ENCODE measurements at places on chromosomes 4 and X.

DNA sequence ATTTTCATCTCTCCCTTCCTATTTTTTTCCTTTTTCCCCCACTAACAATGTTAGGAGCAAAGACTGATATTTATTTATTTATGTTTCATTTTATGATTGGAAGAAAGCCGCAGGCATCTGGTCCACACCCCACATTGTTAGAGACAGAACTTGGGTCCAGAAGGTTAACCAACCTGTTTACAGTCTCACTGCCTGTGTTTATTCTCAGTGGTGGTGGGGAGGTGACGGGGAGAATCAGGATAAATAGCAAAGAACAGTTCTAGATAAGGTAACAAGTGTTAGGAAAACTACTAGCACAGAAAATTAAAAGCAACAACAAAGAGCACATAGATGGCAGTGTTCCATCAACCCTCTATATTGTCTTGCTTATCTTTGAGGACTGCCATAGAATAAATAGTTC, 301.7 kb upstream of the DIPK2B start:
- DNase-seq = no peak

DNA sequence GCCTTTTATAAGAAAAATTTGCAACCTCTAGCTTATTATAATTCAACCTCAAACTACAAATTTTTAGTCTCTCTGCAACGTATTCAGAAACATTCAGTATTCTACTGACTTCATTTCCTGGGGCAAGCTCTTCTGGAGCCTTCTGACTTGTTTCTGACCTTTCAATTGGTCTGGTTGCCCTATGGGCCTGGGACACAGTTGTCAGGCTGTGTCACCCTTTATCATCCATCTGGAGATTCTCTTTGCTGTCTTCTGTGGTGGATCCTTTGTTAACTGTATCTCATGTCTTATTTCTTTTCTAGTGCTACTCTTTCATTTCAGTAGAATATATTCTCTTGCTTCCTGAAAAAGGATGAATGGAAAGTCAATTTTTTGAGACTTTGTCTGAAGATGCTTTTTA, 55.1 kb upstream of the PGRMC2 start:
- DNase-seq = no peak

DNA sequence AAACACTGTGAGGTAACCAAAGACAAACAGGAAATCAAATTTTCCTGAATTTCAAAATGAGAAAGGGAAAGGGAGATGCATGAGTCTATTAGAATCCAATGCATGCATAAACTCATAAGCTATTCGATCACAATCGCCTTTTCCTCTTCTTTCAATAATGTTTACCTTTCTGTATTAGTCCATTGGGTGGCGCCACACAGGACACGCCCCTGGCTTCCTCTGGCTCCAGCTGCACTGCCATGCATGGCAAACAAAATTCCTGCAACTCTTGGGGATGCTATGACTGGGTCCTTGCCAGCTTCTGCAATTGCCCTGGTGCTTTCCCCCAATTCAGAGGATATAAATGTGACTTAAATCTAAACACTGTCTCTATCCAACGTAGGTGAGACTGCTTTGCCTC, 424.5 kb upstream of the PCDH7 start:
- no peak for DNase-seq

- no peak for DNase-seq
Observed at GRCh38 chr4:182280436-182281111, 37.4 kb downstream of the TENM3 start.

DNA sequence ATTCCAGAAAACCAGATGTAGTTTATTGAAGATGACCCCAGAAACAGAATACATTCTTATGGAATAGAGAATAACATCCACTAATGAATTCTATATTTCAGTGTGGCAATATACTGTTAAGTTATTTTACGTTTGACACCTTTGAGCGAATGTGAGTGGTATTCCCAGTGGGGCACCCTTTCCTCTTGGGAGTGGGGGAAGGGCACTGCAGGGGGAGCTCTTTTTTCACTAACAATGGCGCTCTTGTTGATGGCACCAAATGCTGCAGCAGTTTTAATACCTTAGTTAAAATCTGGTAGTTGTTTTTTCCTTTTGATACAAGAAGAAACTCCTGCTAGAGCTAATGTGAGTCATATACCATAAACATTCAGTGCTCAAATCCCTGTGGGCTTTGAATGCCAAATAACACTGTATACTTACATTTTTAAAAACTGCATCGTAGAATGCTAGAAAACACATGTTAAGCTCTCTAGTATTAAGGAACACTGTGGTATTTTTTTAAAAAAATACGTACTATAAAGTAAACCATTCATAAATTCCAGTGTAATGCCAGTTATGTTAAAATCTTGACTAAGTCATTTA, 178.5 kb downstream of the DCHS2 start:
- DNase-seq = no peak

DNA sequence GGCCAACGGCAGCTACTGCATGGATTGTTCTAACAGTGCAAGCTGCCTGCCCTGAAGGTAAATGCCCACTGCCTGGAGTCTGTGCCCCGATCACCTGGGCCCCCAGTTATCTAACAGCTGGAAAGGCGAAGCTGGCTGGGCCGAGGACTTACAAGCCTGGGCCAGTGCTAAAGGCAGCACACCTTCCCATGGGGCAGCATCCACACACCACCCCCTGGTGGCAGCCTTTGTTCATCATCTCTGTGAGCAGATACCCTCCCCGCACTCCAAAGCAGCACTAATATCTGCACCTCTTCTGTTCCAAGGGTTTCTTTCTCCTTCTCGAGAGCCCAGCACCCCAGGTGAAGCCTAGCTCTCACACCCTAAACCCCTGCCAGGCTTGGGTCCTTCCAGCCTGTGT, 7.6 kb downstream of the SLC2A9 start:
- no peak for DNase-seq

DNA sequence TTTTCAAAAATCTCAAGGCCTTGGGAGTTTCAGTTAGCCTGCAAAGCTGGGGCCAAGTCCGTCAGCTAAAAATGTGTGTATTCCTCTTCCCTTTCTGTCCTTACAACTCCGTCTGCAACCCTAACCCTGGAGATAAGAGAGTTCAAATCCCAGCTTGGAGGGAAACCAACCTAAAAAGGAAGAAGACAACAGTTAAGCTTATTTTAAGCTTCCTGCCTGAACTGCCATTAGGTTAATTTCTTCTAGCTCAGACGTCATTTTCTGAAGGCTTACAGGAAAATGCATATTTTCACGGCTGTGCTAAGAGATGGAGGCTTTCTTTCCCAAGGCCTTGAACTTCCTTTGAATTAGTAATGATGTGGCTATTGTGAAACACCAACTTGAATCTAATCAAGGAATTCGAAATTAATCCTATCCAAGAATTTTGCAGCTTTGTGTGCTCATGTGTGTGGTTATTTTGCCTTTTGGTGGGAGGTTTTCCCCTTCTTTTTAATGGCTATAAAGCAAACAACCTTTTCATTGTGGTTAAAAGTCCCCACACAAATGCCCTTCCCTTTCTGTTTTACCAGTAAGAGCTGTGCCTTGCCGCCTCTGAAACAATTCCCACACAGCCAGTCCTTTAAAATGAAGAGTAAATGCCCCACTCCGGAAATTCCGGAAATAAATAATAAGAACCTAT, 103.5 kb downstream of the IRF2 start:
- no peak for DNase-seq

DNA sequence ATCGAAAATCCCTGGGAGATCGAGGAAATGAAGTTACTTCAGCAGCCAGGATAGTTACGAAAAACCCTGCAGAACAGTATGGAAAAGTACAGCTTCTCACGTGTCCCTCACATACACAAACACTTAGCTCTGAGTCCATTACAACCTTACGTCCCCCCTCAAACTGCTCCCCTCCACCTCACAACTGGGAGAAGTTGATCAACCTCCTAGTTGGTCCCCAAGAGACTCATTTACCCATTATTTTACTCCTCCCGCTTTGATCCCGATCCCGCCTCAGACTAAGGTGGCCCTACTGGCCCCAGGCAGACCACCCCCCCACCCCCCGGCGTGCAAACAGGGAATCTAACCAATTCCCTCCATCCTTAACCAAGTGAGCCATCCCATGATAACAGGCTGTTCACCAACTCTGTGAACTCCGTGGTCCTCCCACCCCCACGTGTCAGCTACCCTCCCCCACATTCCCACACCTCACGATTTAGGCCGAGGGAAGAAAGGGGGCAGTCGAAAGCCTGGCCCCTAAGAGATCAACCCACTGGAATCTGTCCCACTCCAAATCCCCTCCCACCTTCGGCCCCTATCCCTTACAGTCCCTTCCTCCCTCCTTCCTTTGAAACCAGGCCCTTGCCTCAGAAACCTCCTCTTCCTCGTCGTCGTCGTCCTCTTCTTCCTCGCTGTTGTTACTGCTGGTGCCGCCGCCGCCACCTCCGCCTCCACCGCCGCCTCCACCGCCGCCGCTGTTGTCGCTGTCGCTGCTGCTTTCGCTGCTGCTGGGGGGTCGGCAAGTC, 755 bp downstream of the ANKRD17 start:
- DNase-seq = no peak

- no peak for DNase-seq
Observed at GRCh38 chr4:101685126-101685525, 105.4 kb upstream of the BANK1 start.

GRCh38 chr4:57640391-57641100, 530.4 kb upstream of the IGFBP7 start:
- DNase-seq = no peak

DNA sequence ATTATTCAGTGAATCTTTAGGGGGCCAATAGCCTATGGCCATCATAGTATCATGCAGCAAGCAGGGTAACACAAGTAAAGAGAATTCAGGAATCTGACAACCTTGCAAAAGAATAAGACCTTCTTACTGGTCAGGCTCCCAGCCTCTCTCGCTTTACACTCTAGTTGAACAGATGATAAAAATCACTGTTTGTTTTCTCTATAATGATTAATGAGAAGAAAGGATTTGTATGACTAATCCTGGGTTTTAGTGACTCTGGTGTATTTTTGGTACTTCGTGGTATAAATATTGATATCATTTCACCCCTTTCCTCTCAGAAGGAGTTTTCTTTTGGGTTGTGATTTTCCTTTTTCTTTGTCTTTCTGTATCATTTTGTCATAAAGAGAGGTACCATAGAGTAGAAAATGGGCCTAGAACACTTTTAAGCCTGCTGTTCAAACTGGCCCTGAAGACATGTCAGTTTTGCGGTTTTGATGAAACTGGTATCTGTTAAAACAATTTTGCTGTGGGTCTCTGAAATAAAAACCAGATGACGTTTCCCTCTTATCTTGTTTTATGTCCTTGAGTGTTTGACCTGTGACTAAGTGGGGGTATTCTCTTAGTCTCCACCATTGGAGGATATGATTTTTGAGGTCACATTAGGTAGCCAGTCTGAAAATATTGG, 294.9 kb upstream of the TBX22 start:
- DNase-seq = no peak

DNA sequence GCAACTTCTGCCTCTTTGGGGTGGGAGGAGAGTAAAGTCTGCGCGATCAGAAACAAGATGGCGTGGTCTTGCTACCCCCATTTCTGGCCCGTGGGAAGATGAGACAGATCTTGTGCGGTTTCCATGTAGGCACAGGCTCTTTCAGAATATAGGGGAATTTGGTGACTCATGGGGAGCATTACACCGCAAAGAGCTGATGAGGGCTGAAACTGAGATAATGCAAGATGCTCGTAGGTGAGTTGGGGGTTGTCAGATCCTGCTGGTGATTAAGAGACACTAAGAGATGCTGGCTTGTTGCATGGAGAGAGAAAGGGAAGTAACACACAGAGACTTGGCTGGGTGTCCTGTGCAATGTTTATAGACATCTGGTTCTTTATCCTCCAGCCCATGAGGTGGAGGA, 1.5 kb downstream of the EVC start:
- no peak for DNase-seq

DNA sequence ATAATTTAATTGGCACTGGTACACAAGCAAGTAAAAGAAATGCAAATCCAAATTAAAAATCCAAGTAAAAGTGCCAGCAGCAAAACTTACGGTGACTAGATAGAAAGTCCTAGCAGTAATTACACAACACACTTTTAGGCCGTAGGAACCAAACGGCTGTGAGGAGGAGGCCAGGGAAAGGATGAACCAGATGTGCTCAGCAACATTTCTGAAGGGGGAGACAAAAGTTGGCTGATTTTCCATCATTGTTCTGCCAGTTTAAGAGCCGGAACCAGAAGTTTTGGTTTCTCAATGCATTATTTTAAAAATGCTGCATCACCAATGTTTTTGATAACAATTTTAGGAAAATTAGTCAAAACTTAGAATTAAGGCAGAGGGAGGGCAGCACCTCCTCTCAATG, 68.7 kb upstream of the ENPP6 start:
- no peak for DNase-seq

DNA sequence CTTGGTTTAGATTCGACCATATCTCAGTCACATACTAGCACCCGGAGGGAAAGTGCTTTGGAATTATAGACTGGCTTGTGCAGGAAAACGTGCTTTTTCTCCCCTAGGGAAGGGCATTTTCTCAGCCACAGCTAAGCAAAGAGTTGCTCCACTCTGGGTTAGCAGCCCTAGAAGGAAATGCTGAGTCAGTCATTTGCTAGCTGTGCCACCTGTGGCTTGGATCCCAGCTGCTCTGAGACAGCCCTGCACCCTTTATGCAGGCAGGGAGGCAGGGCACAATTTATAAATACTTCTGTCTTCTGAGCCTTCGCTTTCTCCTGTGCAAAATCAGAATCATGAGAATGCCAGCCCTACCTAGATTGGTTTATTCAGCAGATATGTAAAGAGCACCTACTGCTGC, 1.3 kb upstream of the USP51 start:
- no peak for DNase-seq

- DNase-seq = no peak
Observed at GRCh38 chrX:22406201-22406737, 133.6 kb downstream of the CBLL2 start.

DNA sequence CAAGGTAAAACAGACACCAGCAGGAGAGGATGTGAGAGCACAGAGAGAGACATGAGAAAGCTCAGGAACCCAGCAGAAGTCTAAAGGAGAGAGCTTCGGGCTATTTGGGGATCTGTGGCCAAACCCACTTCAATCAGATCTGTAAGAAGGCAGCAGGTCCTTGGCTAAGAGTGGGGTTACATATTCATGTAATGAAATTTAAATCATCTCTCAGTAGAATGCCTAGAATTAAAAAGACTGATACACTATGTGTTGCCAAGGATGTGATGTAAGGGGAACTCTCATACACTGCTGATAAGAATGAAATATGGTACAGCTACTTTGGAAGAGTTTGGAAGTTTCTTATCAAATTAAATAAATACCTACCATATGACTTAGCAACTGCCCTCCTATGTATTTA, 35.8 kb downstream of the PDE5A start:
- DNase-seq = no peak

DNA sequence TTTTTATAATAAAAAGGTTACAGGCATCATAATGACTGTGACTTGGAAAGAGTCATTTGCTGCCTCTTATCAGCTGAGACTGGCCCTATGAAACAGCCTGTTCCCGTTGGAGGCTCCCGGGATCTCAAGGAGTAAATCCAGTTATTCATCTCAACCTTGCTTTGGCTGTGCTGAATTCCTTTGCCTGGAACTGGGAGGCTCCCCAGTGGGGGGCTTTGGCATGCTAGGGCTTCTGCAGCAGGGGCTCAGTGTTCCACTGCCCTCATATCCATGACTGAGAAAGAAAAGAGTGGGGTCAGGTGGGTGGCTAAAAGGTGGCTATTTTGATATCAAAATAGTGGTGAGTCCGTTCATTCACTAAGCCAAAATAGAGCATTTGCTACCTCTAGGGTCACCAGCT, 71.2 kb downstream of the TRPC5 start:
- DNase-seq = no peak
